CD4-positive, alpha-beta T cell treated with Interleukin-10 for 1 hour (primary cell): ENCODE measurements at places on chromosomes 1 and 21.

DNA sequence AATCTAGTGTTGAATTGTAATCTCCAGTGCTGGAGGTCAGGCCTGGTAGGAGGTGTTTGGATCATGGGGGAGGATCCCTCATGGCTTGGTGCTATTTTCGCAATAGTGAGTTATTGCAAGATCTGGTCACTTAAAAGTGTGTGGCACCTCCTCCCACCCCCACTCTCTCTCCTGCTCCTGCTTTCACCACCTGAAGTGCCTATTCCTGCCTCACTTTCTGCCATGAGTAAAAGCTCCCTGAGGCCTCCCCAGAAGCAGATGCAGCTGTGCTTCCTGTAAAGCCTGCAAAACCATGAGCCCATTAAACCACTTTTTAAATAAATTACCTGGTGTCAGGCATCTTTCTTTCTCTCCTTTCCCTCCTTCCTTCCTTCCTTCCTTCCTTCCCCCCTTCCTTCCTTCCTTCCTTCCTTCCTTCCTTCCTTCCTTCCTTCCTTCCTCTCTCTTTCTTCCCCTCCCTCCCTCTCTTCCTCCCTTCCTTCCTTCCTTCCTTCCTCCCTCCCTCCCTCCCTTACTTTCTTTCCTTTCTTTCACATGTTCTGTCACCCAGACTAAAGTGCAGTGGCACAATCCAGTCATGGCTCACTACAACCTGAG is 172.4 kb downstream of the C1orf21 start:
- DNase-seq, result no peak

GRCh38 chr1:24688621-24689195 is 45.6 kb downstream of the SRRM1 start:
- peak; percentile 67 for DNase-seq

DNA sequence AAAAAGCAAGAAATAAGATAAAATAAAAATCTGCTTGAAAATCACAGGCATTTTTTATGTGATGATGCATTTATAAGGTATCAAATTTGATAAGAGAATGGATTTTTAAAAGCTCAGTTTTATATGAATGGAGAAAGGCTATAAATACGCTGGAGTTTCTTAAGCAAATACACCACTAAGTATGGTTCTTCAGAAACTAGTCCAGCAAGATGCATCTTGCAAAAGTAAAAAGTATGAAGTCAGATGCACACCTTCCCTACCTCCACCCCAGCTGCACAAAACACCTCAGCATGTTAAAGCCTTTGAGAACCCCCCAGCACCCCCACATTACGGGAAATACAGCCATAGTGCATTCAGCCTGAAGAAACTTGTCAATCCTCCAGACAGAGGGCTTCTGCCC is 143.1 kb upstream of the PROX1 start:
- DNase-seq, result no peak

DNA sequence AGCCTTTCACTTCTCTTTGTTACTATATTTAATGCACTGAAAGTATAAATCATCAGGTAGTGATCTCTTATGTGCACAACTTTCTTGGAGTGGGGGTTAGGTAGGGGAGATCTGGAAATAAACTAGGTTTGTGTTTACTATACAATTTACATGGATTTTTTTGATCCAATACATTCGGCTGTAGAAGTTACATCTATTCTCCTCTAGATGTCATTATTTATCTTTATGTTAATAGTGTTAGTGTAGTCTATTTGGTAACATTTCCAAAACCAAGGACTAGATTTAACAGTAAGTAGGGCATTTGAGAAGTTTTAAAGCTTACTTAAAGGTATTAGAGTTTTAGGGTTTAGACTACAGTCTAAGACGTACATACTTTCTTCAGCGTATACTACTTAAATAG is 5.4 kb downstream of the VPS45 start:
- peak; percentile 48 for DNase-seq

GRCh38 chr1:37338658-37339057 is 135.7 kb upstream of the ZC3H12A start:
- no peak for DNase-seq

DNA sequence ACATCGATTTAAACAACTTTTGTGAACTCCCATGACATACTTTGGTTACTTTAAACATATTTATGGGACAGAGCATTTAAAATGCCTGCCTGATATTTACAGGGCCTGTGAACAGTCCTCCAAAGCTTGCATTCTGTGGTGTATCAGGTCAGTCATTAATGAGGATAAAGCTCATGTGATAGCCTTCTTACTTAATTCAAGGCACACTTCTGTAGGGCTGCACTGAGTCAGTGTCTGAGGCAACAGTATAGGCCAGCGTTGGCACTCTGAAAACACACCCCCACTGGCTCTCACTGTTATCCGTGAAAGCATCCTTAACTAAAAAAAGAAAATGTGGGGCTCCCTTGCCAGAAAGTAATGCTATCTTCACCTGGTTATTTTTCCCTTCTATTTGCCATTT is 200.0 kb downstream of the NFIA start:
- DNase-seq, result no peak

DNA sequence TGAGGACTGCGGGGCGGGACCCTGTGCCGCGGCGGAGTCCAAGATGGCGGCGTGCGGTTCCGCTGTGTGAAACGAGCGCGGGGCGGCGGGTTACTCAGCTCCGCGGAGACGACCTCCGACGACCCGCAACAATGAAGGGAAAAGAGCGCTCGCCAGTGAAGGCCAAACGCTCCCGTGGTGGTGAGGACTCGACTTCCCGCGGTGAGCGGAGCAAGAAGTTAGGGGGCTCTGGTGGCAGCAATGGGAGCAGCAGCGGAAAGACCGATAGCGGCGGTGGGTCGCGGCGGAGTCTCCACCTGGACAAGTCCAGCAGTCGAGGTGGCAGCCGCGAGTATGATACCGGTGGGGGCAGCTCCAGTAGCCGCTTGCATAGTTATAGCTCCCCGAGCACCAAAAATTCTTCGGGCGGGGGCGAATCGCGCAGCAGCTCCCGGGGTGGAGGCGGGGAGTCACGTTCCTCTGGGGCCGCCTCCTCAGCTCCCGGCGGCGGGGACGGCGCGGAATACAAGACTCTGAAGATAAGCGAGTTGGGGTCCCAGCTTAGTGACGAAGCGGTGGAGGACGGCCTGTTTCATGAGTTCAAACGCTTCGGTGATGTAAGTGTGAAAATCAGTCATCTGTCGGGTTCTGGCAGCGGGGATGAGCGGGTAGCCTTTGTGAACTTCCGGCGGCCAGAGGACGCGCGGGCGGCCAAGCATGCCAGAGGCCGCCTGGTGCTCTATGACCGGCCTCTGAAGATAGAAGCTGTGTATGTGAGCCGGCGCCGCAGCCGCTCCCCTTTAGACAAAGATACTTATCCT is 430 bp downstream of the RBM15 start:
- peak; percentile 63 for DNase-seq

DNA sequence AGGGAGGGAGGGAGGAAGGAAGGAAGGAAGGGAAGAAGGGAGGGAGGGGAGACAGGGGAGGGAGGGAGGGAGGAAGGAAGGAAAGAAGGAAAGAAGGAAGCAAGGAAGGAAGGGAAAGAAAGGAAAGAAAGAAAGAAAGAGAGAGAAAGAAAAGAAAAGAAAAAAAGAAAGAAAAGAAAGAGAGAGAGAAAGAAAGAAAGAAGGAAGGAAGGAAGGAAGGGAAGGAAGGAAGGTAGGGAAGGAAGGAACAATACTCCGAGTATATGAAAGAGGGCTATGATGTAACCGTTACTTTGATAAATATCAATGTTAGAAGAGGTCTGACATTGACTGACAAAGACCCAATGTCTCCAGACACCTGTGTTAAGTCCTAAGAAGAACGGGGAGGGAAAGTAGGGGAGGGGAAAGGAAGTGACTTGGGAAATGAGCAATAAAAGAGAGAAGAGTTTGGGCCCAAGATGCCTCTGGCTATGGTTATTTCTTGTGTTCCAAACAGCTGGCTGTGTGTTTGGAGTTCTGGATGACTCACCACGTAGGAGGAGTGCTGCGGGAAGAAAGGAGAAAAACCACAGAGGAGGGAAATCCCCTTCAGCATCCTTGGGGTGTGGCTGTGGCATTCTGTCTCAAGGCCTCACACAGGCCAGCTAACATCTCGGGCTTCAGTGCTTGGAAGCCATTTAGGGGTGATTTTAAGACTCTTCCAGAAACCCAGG is 37.0 kb upstream of the RXRG start:
- no peak for DNase-seq

GRCh38 chr1:227945891-227946623 is 1.7 kb downstream of the WNT9A start:
- no peak for DNase-seq
